PC-3 (cell line): ENCODE measurements at places on chromosomes 6 and 20. TPM values are rescaled to one million over a fixed set of nuclear protein-coding genes. Genes with fewer than 3 reads are reported as not detected.

GRCh38 chr6:2868637-2869036, 27.0 kb upstream of the SERPINB1 start:
- no peak for DNase-seq

DNA sequence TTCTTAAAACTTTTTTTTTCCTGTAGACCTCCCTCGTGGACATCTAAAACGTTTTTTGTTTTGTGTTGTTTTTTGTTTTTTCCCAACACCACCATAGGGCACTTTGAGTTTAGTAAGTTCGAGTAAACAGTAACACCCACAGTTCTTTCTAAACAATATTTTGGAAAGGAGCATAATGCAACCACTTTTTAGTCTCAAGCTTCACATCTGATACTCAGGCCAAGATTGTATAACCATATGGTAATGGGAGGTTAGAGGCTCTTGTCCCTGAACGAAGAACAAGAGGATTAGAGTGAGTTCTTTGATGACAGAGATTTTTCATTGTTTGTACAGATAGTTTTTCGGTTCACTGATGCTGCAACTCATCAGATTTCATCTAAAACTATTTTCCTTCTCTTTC, 144.6 kb downstream of the MTHFD1L start:
- DNase-seq, result no peak

DNA sequence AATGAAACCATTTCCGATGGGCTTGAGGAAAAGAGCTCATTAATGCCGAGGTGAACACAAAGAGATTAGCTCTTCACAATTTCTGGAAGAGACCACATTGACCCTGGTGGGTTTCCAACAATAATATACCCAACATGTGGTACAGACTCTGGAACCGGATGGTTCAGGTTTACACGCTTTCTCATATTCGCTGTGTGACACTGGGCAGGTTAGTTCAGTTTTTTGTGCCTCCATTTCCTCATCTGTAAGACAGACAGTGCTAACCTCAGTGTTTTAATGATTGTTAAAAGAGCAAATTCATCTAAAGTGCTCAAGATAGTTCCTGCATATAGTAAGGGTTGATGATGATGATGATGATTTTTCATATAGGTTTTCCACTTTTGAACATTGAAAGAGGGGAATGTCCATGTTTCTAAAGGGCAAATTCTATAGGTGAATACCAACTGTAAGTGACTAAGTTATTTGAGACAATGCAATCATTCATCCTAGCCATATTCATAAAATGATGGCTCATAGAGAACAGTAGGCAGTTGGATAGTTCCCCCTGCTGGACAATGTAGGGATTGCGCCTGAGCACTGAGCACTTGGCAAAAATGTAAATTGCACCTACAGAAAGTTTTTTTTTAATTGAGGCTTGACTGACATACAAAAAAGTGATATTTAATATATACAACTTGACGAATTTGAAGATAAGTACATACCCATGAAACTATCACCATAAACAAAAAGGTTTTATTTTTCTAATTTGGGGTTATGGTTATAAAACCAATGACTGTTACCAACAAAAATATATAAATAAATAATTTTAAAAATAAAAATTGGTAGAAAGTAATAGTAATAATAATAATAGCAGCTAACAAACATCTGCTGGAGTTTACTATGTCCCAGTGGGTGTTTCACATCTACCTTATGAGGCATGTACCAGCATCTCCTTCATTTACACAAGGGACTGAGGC, 2.1 kb upstream of the PERP start:
- peak; percentile 82 for DNase-seq

Gene KCNK17
- total RNA-seq, result not detected in 2 replicates
